ENCODE measurements at places on chromosomes 5 and 9.

- no peak for DNase-seq
These were observed 44.0 kb upstream of the XPA start for GRCh38 chr9:97740848-97741821.

DNA sequence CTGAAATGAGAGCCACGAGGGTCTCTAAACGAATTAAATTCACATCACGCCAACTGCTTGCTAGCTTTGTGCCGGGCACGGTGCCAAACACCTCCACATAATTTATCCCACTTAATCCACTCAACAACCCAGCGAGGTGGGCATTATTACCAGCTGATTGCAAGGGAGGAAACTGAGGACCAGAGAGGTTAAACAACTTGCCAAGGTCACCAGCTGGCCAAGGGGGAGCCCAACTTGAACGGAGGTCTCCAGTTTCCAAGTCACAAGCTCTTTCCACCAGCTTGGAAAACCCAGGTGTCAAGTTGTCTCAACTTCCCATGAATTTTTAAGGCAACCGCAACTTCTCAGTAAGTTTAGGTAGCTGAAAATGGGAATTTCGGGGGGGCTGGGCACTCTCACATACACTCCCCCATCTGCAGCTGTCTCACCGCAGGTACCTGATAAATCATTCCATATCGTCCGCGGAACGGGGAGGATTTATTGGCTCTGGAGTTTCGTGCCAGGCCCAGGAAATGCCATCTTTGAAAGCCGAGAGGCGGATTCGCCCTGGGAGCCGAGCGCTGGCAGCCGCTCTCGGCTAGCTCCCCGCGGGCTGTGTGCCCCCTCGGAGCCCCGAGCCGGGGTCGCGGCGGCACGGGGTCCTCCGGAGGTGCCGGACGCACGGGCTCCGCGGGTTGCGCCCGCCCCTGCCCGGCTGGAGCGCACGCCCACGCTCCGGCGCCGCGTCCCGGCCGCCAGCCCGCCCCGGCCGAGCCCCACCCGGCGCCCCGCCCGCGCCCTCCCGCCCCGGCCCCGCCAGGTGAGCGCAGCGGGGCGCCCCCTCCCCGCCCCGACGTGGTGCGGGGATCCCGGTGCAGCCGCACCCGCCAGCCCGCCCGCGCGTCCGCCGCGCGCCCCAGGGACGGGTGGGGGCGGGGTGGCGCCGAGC, 617 bp downstream of the PTPN3 start:
- no peak for DNase-seq

- no peak for DNase-seq
These were observed 42.5 kb downstream of the CEMIP2 start for GRCh38 chr9:71725590-71726338.

GRCh38 chr9:126856326-126856877, 4.0 kb upstream of the ZBTB34 start:
- no peak for DNase-seq

- no peak for DNase-seq
These were observed 25.8 kb downstream of the COL23A1 start for GRCh38 chr5:178564397-178564796.

DNA sequence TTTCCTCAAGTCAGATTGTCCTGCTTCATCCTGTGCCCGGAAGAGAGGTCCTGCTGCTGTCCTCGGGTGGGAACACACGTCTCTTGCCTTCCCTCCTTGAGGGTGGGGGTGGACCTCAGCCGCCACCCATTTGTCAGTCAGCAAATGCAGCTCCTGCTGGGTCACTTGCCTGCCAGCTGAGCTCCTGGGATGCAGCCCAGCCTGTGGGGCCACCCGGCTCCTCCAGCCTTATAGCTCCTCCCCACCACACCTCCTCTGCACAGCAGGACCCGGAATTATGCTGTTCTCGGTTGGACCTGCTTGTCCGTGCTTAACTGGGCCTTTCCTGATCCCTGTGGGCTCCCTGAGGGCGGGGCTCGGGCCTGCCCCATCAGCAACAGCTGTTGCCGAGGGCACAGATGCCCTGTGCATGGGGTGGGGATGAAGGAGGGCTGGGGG, 52.7 kb downstream of the RXRA start:
- DNase-seq: no peak

DNA sequence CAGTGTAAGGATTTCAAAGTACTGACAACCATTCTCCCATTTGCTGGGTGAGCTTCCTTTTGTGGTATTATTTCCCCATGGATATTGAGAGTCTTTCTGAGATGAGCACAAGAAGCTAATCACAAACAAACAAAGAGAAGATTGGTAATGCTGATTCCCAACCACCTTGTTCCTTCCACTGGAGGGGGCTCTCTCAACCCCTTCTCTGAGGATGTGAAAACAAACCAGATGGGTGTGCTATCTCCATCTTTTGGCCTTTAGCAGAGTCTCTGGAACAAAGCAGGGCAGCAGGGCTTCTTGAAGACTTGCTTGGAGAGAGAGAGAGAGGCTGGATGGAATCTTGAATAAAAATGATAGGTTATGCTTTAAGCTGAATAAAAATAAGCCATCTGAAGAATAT, 576.7 kb upstream of the ZNF462 start:
- DNase-seq: no peak

- no peak for DNase-seq
These were observed 228.7 kb downstream of the DCP2 start for GRCh38 chr5:113205323-113205722.

GRCh38 chr5:54990841-54991258, 5.5 kb upstream of the ESM1 start:
- no peak for DNase-seq

DNA sequence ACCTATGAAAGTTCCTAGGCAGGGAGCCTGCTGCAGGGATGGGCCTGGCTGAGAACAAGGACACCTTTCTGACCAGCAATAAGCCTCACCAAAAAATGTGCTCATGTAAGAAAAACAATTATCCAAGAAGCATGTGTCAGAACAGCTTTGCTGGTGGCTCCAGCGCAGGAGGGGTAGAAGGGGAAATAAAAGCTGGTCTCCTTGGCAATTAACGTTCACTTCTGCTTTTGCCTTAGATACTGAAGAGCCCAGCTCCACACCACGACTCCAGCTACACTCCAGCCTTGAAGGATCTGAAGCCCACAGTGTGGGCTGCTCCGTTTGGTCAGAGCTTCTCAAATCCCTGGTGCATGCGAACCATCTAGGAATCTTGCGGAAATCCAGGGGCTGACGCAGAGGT, 107.6 kb upstream of the PHYKPL start:
- DNase-seq: peak; percentile 77

- no peak for DNase-seq
These were observed 18.3 kb upstream of the CCDC192 start for GRCh38 chr5:127684726-127685467.

GRCh38 chr5:147464211-147464610, 45.7 kb downstream of the DPYSL3 start:
- peak; percentile 32 for DNase-seq

DNA sequence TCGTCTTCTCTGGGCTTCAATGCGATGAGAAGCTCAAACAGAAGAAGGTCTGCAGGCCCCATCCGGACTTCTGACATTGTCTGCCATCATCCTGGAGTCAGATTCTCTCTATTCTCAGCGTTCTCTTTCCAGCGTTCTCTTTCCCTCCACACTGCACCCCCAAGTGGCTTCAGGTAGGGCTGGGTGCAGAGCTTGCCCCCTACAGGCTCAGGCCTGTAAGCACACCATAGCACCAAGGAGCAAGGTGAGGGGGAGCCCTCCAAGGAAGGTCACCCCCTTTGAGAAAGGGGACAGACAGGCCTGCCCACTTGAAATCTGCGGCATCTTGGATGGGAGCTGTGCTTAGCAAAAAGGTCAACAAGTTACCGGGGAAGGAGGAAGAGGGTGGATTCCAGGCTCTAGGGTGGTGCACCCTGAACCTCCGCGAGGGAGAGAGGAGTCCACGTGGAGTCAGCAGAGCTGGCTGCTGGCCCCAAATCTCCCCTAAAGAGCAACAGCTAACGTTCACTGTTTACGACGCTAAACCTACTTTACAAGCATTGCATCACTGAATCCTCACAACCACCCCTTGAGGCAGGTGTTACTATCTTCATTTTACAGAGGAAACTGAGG, 27.5 kb downstream of the GPX3 start:
- DNase-seq: no peak

- DNase-seq: no peak
These were observed 76.8 kb downstream of the FCHO2 start for GRCh38 chr5:73032635-73033034.

- no peak for DNase-seq
These were observed 231.7 kb downstream of the SYK start for GRCh38 chr9:91033270-91033669.

DNA sequence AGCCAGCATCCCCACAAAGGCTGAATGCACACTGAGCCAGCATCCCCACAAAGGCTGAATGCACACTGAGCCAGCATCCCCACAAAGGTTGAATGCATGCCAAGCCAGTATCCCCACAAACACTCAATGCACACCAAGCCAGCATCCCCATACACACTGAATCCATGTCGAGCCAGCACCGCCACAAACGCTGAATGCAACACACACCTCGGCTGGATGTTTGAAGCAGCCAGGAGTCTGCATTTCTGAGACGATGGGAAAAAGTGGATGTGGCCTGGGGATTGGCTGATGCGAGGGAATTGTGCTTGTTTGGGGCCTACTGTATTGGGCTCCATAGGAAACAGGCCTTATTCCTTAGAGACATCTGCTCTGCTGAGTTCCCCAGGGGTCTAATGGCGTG, 30.9 kb upstream of the CEP72 start:
- no peak for DNase-seq

GRCh38 chr9:136244122-136244968, 1.3 kb downstream of the QSOX2 start:
- DNase-seq: peak; percentile 10

- no peak for DNase-seq
These were observed 26.9 kb downstream of the EXOC3 start for GRCh38 chr5:469752-470483.

GRCh38 chr5:139341689-139342422, at the start of gene PAIP2:
PAIP2 (plus strand) TSS chr5:139341854; CDS start chr5:139363785, 21,931 bp downstream.
- DNase-seq: peak; percentile 95

DNA sequence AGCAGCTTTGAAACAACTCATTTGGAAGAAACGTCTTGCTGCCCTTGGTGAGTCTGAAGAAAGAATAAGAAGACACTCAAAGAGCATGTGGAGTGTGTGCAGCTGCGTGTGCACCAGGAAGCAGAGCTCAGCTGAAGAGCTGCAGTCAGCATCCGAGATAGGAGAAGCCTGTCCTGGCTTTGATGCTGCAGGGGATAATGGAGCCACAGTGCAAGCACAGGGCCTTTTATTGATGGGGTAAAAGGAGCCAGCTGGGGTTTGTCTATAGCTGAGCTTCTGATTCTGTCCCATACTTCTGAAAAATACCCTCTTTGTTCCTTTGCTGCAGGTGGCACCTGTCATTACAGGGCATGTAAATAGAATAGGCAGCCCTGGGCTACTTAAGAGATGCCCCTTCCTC, 375.7 kb upstream of the ZNF462 start:
- no peak for DNase-seq

GRCh38 chr9:4678679-4679267, 596 bp upstream of the CDC37L1 start:
- DNase-seq: peak; percentile 42

GRCh38 chr5:67983251-67984110, 232.1 kb upstream of the PIK3R1 start:
- peak; percentile 79 for DNase-seq

DNA sequence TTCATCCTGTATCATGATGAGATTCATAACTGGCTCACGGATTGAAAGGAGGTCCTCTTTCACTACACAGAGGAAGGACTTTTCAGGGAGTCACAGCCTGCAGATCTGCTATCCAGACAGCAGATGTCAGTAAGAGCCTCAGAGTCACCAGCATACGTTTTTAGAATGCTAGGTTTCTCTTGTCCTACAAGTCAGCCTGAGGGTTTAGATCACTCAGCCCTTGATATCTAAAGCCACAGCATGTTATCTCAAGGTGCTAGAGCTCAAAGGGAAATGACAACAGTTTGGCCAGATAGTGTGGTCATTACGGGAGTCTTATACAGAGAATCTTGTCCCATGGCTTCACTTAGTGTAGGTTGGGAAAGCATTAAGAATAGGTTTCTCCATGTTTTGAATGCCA, 30.9 kb upstream of the SLC46A2 start:
- peak; percentile 65 for DNase-seq

- no peak for DNase-seq
These were observed 237.8 kb upstream of the DAPK1 start for GRCh38 chr9:87259543-87260518.

GRCh38 chr9:72363236-72363635, 1.8 kb downstream of the ZFAND5 start:
- DNase-seq: peak; percentile 62

DNA sequence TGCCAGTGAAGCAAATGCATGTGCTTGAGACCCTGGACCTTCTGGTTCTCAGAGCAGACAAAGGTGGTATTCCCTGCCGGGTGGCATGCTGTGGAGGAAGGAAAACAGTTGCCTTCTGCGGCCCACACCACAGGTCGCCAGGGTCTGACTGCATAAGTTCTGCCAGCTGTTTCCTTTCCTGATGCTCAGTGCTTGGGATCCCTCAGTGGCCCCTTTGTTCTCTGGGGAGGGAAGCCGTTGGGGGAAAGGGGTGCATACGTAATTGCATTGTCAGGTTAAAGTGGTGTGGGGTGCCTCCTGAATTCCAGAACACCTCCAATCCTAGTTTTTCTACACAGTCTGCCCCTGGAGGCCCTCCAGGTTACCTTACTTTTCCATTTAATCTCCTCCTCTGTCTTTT, 43.1 kb upstream of the SLC2A8 start:
- no peak for DNase-seq

- no peak for DNase-seq
These were observed 65.3 kb downstream of the CSNK1A1 start for GRCh38 chr5:149485655-149486615.

DNA sequence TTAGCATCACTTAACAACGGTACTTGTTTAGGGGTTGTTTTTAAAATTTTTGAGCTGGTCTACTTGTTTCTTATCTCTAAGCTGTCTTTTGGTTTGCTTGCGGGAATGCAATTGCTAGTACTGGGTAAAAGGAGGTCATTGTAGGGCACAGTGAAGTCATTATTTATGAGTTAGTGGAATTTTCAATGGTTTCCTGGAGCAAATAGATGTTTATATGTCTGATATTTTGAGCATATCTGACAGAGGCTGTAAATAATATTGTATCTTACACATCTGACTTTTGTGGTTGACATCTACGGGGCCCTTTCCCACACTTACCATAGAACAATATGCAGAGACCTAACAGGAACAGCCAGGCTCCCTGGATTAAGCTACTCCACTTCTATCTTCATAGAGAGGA, 90.4 kb upstream of the IL6ST start:
- DNase-seq: no peak

- no peak for DNase-seq
These were observed 20.3 kb upstream of the RNF20 start for GRCh38 chr9:101513351-101513750.

All from inflammatory macrophage treated with lipopolysaccharide for 4 hours (primary cell).